Pulmonary artery endothelial cell (primary cell): ENCODE measurements at places on chromosomes 13 and 19.

DNA sequence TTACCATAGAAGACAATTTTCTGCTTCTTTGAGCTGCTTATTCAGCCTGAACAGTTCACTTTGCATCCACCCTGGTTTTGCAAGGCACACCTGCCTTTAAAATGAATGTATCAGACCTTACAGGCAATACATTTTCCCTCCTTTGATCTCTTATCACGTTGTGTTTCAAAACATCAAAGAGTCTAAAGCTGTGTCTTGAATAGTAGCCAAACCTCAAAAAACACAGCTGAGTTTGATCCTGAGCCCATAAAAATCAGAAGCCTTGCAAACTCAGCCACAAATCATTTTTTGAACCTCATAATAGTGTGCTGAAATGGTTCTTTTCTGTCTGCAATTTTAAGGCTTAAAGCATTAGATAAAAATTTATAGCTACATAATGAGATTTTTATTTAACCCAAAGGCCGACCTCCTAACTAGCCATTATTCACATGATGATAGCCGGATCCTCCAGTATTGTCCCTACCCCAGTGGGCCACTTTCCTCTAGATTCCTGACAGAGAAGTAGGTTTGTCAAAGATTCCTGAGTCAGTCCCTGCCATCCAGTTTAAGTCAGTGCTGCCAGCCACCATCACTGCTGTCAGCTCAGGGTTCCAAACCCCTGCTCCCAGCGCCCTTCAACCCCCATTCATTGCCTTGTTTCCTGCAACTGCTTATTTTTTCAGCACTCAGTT lies 71.8 kb downstream of the CAB39L start:
- DNase-seq: no peak

- no peak for DNase-seq
Observed at GRCh38 chr19:19566306-19566705, 28.2 kb downstream of the CILP2 start.

- DNase-seq: no peak
Observed at GRCh38 chr19:52188822-52189734, 774 bp upstream of the PPP2R1A start.

DNA sequence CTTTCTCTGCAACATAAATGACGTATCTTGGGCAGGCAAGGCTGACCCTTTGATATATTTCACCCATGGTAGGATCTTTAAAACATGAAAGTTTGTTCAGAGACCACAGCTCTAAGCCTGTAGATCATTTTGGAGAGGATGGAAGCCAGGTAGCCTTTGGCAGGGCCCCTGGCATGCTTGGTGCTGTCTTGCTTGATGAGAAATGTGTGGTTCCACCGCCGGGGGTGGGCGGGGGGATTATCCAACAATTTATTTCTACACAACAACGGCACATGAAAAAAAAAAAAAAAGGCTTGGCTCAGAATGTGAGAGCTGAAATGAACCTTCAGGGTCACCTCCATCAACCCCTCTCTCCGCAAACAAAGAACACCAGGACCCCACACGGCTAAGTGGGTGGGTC lies 112.9 kb upstream of the MBNL2 start:
- no peak for DNase-seq

DNA sequence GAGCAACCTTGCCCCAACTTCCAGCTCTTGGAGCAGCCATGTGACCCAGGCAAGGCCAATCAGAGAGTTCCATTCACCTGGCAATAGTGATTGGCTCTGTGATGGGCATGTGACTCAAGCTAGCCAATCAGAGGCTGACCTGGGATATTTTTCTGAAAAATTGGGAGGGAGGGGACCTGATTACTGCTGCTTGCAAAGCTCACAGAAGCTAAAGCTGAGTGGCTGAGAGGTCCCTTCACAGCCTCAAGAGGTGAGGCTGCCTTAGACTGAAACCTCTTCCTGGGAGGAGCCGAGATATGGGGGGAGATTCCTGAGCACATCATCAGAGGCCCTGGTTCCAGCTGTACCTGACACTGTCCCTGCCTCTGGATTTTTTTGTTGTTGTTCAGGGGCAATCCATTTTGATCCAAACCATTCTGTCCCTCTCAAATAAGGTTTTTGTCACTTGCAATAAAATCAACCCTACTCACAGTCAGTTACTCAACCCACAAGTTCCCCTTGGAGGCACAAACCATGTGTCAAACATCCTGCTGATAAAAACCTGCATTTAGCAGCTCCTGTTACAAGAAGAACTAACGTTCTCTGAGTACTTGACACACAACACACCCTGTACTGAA lies 4.8 kb downstream of the CIB3 start:
- no peak for DNase-seq
